ENCODE measurements at places on chromosomes 2 and 18.

- DNase-seq: no peak
These were observed 237.7 kb downstream of the NYAP2 start for GRCh38 chr2:225637259-225637658.

GRCh38 chr2:235000426-235001236 is 48.8 kb downstream of the SH3BP4 start:
- no peak for DNase-seq

GRCh38 chr2:241295326-241296095 is 20.0 kb downstream of the HDLBP start:
- DNase-seq: no peak

DNA sequence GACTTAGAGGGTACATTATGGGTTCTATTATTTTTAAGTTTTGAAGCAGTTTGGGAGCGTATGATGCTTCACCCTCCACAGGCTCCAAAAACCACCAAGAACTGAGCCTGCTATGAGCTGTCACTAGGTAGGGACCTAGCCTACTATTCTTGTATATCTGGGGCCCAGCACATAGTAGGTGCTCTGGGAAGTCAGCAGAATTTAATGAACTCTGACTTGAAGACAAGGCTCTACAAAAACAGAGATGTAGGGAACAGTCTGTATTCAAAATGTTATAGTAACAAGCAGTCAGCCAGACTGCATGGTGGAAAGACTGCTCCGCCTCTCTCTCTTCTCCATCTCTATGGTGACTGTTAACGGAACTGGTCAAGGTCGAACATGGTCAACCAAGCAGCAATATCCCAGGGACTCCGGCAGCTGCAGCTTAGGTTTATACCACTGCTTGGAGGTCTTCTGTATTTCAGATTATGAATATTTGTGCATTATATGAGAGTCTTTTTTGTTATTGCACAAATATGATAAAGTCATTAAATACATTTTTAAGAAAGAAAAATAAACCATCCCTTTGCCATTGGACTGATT is 22.2 kb upstream of the YWHAQ start:
- DNase-seq: no peak

- DNase-seq: no peak
These were observed 53.6 kb downstream of the PIEZO2 start for GRCh38 chr18:11095674-11096293.

- DNase-seq: no peak
These were observed 81.7 kb upstream of the STK17B start for GRCh38 chr2:196253116-196253480.

DNA sequence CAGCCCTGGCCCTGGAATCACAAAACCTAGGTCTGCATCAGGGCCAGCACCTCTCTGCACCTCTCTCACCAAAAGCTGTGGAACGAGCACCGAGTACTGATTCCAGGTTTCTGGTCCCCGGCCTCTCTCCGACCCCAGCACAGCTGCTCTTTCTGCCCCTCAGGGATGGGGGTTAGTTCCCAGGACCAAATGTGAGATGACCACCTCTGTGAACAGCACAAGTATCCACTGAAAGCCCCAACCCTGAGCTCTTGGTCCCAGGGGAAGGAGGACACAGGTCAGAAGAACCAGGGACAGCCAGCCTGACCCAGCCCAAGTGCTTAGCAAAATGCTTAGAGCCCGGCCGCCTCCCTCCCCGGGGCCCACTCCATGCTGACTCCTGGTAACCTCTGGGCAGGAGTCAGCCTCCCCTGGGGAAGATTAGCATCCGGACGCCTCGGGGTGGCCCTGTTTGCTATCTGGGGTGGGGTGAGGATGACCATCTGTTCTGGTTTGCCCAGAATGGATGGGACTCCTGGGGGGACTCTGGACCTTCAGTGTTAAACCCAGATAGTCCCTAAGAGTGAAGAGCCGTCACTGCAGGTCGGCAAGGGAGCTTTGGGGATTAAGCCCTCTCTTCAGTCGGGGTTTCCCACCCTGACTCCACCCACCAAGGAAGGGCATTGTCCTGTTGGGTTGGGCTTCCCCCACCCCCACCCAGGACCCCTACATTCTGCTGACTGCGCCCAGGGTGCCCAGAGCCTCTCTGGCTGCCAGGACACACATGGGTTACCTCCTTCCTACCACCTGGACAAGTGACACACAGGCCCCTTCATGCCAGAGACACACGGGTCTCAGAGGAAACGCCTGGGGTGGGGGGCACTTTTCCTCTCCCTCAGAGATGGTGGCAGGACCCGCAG is 9.4 kb upstream of the GPR55 start:
- DNase-seq: peak; percentile 1

DNA sequence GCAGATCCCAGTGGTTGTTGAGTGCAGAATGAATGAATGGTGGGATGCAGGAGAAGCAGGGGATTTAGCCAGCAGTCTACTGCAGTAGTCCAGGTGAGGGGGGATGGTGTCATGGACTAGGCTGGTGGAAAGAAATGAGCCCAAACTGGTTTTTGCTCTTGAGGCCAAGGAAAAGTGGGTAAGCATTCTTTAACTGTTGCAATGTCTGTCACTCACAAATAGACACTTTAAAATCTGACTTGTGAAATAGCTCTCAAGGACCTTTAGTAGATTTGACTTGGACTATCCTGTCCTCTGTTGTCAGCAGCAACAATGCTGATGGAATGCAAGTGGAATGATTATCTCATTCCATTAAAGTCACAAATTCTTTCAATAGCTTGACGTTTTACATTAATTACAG is 37.5 kb upstream of the STK17B start:
- DNase-seq: no peak

DNA sequence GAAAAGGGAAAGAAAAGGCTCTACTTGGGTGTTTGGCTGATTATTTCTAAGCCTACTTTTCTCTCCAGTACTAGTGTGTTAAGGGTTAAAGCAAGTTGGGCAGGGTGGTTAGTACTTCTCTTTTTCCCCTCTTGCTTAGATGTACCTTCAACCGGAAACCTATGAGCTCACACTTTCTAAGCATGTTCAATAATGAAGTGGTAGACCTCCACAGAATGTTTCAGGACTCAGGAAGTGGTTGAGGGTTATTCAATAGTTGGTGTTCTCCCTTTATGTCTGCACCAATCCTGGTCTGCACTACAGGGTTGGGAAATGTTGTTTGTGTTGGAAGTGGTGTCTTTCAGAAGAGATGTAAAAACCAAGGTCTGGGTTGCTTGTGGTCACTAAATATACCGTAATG is 137.1 kb downstream of the ZEB2 start:
- DNase-seq: no peak

- DNase-seq: no peak
These were observed 426.4 kb upstream of the ID2 start for GRCh38 chr2:8255448-8255800.

DNA sequence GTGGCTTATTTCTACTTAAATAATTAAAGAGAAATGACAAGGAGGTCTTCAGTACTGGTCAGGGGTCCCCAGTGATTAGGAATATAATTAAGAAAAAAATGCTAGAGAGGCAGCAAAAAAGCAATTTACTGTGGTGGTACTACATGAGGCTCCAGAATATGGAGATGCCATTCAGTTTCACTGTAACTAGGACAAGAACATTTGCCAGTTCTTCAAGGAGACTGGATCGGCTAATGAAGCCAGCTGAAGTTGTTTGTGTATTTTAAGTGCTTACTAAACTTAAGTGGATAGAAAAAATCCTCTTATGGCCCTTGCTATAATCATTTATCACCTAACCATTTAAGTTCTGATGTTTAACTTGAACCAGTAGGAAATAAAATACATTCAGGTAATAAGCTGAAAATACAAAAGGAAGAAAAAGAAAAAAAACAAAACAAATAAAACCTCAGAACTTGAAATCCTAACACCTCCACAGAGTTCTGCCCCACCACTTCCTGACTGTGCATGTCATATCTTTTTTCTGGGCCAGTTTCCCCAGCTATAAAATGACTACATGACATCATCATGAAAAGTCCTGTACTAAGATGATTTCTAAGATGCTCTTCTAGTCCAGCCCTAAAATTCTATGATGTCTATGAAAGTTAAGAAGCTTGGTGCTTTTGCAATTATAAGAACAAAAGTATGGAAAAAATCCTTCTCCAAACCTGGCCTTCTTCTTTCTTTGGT is 98.0 kb downstream of the TRABD2A start:
- peak; percentile 24 for DNase-seq

- no peak for DNase-seq
These were observed 190.4 kb upstream of the STK17B start for GRCh38 chr2:196361606-196362326.

- no peak for DNase-seq
These were observed 73.3 kb upstream of the PNPT1 start for GRCh38 chr2:55766947-55767346.

GRCh38 chr2:188032786-188033185 is 258.9 kb upstream of the GULP1 start:
- no peak for DNase-seq

DNA sequence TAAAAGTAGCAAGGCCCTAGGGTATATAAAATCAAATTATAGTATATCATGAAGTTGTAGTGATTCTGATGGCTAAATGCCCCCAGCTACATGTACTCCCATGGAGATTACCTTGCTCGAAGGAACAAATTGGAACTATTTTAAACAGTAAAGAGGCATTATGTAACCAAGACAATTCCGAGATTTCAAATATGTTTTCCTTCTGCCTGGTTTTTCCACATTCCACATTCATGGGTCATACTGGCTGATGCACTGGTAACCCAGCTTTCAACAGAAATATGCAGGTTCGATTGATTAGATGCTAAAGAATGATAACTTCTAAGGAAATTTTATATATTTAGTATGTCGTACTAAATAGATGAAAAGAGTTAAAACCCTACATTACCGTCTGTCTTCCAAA is 62.3 kb upstream of the MGAT4A start:
- no peak for DNase-seq

GRCh38 chr2:194203898-194204297 is 1453.1 kb upstream of the SLC39A10 start:
- DNase-seq: no peak

- DNase-seq: no peak
These were observed 605.6 kb upstream of the SLC39A10 start for GRCh38 chr2:195051401-195051800.

- DNase-seq: no peak
These were observed 69.1 kb downstream of the PIK3C3 start for GRCh38 chr18:42024131-42024530.

GRCh38 chr18:35241448-35241804 is 592 bp downstream of the ZNF397 start:
- no peak for DNase-seq

GRCh38 chr2:40251137-40251536 is 200.8 kb downstream of the SLC8A1 start:
- no peak for DNase-seq

DNA sequence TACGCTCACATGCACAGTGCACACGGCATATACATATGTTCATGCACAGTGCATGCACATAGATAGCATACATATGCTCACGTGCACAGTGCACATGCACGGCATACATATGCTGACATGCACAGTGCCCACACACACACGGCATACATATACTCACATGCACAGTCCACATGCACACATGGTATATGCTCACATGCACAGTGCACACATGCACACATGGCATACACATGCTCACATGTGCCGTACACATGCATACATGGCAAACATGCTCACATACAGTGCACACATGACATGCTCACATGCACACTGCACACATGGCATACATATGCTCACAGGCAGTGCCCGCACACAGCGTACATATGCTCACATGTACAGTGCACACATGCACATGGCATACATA is 97.7 kb upstream of the CTDP1 start:
- DNase-seq: no peak

GRCh38 chr2:239444626-239445577 is 44.1 kb upstream of the HDAC4 start:
- no peak for DNase-seq

DNA sequence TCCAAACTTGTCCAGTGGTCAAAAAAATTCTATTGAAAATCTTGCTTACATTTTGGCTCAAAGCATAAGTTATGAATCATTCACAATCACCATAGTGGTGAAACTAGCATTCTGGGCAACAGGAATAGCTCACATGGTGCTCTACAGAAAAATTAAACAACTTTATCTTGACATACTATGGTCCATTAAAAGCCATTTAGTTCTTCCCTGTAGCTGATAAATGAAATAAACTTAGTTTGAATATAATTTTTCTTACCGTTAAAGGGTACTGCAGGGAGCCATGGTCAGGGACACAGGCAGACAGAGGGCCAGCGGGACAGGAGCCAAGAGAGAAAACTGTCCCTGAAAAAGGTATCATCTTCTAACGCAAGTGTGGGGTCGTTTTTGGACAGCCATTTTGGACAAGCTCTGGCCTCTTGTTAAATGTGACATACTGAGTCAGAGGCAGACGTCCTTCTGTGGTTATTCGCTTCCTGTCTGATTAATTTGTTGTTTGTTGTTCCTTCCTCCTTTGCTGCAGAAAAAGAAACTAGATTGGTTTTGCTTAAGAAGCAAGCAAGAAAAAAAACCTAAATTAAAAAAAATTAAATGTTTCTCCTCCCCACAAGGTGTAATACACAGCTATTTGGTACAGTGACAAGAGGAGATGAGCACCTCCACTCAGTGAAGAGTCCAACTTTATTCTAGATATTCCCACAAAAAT is at the start of gene WIPF1:
TSS of gene WIPF1 (minus strand) at position 460 of the 703 bp plus-strand sequence. CDS start 12,231 bp downstream, outside the sequence.
- DNase-seq: peak; percentile 47
